ENCODE measurements at places on chromosomes 1 and 21. TPM values are rescaled to one million over a fixed set of nuclear protein-coding genes. Genes with fewer than 3 reads are reported as not detected.

GRCh38 chr1:151047591-151047924 is at the start of gene C1orf56:
C1orf56 (plus strand) TSS chr1:151047751; CDS start chr1:151047848, 97 bp downstream.
- H3K36me3 ChIP-seq: no peaks in the 10 kb centered on the region
- DNase-seq: peak; percentile 86
- H3K27me3 ChIP-seq: no peaks in the 10 kb centered on the region
- H3K4me3 ChIP-seq: peak within 1 kb of the TSS; percentile 79
- peak within 1 kb of the TSS; percentile 95 for H3K27ac ChIP-seq

- no peaks in the 10 kb centered on the region for H3K36me3 ChIP-seq
- no peak for DNase-seq
- no peak overlapping the region for H3K27ac ChIP-seq
- H3K27me3 ChIP-seq: no peaks in the 10 kb centered on the region
- no peaks in the 10 kb centered on the region for H3K4me1 ChIP-seq
Observed at GRCh38 chr21:24658926-24659325, 948.4 kb downstream of the MRPL39 start.

GRCh38 chr1:56073206-56073605 is 506.2 kb downstream of the PLPP3 start:
- H3K36me3 ChIP-seq: no peaks in the 10 kb centered on the region
- H3K27ac ChIP-seq: peak overlapping the region; percentile 74
- no peak for DNase-seq
- peaks cover 9% of the 10 kb centered on the region for H3K4me1 ChIP-seq

S100A7A gene
- total RNA-seq: not detected

PIP5K1A gene
- total RNA-seq: 234 TPM

CR1L gene
- total RNA-seq: not detected

HSD3B2 gene
- total RNA-seq: 0.63 TPM

TAS1R3 gene
- 1.5 TPM for total RNA-seq

CLCA1 gene
- 0.12 TPM for total RNA-seq

HTR1D gene
- total RNA-seq: 0.19 TPM
